ENCODE measurements at places on chromosomes 5 and 9.

GRCh38 chr9:89138463-89139390 is 39.9 kb downstream of the SHC3 start:
- no peak for DNase-seq

DNA sequence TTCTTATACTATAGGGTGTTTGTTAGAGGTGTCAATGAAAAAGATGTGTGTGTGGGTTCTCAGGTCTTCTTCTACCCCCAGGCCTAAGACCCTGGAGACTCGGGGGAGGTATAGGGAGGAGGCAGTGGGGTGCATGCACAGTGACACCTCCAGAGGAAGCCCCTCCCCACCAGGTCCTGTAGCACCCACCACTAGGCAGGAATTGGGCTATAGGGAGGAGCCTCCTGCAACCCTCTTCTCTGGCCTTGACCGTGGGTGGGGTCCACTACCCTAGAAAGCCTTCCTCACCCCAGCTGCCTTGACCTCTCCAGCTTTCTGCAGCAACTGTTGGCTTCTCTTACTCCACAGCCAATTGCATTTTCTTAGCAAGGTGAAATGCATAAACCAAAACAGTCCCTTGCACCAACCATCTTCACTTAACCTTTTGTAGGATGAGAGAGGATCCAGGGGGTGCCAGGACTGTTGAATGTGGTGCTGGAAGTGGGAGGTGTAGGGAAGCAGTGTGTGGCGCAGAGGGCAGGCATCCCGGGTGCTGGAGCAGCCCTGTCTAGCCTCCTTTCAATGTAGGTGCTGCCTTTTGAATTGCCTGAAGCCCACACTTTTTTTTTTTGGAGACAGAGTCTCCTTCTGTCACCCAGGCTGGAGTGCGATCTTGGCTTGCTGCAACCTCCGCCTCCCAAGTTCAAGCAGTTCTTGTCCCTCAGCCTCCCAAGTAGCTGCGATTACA is 128.5 kb downstream of the RGS3 start:
- DNase-seq = no peak

DNA sequence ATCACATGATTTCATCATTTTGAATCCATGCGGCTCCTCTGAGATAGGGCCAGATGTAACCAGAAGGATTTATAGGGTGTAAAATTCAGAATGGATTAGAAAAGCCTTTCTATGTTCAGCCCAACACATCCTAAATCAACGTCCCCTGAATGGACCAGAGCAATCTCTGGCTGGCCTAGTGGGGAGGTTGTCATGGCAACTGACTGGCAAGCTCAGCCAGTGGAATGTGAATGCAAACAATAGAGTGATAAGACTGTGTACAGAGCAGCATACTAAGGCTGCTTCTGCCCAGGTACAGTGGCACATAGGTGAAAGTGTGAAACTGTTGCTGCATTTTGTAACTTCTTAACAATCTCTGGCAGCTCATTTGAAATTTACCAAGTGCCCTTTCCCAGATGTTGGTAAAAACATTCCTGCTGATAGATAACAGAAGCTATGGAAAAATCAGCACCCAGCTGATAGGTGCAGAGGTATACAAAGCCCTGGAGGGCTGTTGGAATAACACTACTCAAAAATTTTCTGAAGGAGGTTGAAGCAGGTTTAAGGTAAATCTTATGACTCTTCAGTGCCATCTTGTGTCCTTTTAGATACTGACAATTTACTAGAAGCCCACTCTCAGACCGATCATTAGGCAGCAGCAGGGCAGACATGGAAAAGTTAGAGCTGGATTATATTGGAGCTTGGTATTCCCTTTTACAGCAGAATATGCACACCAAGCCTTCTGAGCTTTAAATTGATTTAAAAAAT is 267.2 kb downstream of the RAB3C start:
- peak; percentile 8 for DNase-seq

DNA sequence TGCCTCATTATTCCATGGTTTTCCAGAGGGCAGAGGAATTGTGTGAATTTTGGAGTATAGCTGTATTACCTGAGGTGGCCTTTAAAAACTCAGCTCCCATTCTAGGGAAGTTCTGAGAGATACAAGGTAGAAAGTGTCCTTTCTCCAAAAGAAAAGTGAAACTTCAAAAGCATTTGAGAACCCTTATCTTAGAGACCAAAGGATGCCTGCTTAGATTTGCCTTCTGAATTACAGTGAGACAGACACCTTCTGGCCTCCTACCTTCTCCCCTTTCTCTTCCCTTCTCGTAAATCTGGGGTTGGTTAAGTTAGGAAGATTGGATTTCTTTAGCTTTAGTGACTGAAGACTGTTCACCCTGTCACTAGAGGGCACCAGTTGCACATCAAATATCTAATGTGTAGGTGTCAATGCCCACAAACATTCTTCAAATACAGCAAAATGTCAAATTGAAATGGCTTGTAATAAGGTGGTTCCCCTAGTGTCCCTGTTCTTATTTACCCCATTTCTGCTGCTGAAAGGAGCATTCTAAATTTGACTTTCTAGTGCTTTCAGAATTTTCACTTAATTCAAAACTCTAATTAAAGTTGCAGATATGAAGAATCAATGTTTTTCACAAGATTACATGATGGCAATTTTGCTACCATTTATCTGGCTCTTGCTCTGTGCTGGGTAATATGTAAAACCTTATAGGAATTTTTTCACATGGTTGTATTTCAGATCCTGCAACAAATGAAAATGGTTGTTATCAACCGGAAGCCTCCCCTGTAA is 46.7 kb downstream of the PRRC1 start:
- DNase-seq = peak; percentile 46

- DNase-seq = no peak
These were observed 40.3 kb downstream of the GLRX start for GRCh38 chr5:95782181-95782580.

DNA sequence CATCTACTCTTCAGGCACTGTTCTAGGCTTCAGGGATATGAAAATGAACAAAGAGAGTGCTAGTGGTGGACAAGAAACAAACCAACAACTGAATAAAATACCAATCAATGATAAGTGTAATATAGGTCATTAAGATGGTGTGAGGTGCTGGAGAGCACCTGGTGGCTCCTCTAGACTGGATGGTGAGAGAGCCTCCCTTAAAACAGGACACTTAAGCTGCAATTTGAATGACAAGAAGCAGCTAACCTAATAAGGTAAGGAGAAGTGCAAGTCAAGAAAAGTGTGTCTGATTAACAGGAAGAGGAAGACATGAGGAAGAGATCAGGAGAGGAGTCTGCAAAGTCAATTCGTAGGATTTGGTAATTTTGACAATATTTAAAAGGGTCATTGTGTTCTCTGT is 23.1 kb downstream of the JAKMIP2 start:
- DNase-seq = no peak

- no peak for DNase-seq
These were observed 86.0 kb downstream of the TARS1 start for GRCh38 chr5:33526755-33527154.

Data from AG08395 (cell line).